ENCODE measurements at places on chromosomes 12 and 14. TPM values are rescaled to one million over a fixed set of nuclear protein-coding genes. Genes with fewer than 3 reads are reported as not detected.

- no peak for DNase-seq
- H3K36me3 ChIP-seq: no peaks in the 10 kb centered on the region
- no peak overlapping the region for H3K4me3 ChIP-seq
- no peaks in the 10 kb centered on the region for H3K4me1 ChIP-seq
- H3K27ac ChIP-seq: no peak overlapping the region
These were observed 307.0 kb downstream of the C12orf75 start for GRCh38 chr12:105637470-105637869.

DNA sequence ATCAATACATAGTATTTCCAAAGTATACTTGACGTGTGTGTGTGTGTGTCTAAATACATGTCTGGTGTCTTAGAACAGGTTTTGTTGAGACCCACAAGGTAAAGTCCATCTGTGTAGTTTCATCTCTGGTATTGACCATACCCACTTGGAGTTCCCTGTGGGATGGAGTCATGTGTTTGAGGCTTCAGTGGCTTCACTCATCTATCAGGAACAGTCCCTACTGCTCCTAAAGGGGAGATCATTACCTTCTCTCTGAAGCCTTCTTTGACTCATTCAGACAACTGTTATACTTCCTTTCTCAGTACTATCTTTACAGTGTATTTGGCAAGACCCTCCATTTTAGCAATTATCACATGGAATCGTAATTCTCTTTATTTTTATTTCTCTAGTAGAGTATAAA is 14.2 kb downstream of the RAB21 start:
- H3K4me3 ChIP-seq: no peak overlapping the region
- H3K27me3 ChIP-seq: no peaks in the 10 kb centered on the region
- H3K4me1 ChIP-seq: peaks cover 48% of the 10 kb centered on the region
- H3K27ac ChIP-seq: no peak overlapping the region
- H3K36me3 ChIP-seq: peaks cover 46% of the 10 kb centered on the region
- DNase-seq: no peak

DNA sequence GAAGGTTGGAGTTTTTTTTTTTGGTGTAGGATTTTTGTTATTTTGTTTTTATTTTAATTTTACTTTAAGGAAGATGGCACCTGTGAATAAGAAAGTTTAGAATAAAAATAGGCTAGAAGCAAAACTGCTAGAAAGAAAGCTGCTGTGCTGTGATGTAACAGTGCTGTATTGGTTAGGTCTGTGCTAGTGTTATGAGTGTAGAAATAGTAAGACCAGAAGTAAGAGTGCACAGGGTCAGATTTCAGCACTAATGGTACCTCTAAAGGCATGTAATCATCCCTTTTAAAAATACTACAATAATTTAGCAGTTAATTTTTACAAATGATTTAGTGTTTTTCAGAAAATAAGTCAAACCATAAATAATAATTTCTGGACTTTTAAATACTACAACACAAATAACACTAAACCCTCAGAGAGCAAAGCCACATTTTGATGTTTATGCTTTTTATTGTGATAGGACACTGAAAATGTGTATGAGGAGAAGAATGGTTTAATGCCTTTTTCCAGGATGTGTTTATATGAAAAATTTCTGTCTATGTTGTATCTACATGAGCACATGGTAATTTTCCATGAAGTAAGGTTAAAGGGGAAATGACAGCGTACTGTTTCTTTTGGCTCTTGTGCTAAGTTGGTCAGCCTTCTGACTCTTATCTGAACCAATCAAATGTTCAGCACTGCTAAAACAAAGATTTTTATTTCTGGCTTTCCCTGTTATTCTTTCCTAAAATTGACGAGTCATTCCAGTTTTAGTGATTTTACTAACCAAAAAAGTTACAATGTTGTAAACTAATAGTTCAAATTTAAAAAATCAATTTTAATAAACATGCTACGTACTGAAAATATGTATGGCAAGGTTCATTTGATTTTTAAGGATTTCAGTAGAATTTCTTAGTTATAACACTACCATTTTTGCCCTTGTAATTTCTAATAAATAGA is 96.1 kb downstream of the PPHLN1 start:
- H3K27me3 ChIP-seq: no peaks in the 10 kb centered on the region
- H3K27ac ChIP-seq: no peak overlapping the region
- H3K4me3 ChIP-seq: no peak overlapping the region
- DNase-seq: no peak
- H3K4me1 ChIP-seq: peaks cover 22% of the 10 kb centered on the region

DNA sequence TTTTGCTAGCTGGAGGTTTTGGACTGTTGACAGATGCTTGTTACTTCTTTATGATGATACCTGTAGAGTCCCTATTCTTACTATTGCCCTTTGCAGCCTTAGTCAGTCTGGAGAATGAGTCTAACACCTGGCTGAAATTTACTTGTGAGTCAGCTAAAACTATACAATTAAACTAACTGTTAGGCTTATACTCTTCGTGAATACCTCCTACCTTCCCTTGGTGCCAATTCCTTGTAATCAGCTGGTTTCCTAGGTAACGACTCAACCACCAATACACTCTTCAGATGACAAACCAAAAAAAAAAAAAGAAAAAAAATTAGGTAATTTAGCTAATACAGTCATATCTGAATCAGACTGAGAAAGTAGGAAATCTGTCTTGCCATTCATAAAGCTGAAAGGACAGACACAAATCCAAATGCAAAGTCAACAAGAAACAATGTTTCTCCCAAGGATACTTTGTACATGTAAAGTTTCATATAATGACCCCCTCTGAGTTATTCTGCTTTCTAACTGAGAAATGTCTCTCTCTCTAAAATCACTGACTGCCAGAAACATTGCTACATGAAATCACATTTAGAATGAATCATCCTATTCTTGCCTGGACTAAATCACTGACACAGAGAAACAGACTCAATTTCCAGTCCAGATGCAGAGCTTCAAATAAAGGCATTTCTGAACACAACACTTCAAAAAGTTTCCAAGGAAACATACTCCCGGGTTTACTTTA is 56.5 kb upstream of the CDKL1 start:
- peaks cover 35% of the 10 kb centered on the region for H3K36me3 ChIP-seq
- no peaks in the 10 kb centered on the region for H3K4me1 ChIP-seq
- H3K27ac ChIP-seq: no peak overlapping the region
- no peaks in the 10 kb centered on the region for H3K27me3 ChIP-seq
- DNase-seq: no peak

DNA sequence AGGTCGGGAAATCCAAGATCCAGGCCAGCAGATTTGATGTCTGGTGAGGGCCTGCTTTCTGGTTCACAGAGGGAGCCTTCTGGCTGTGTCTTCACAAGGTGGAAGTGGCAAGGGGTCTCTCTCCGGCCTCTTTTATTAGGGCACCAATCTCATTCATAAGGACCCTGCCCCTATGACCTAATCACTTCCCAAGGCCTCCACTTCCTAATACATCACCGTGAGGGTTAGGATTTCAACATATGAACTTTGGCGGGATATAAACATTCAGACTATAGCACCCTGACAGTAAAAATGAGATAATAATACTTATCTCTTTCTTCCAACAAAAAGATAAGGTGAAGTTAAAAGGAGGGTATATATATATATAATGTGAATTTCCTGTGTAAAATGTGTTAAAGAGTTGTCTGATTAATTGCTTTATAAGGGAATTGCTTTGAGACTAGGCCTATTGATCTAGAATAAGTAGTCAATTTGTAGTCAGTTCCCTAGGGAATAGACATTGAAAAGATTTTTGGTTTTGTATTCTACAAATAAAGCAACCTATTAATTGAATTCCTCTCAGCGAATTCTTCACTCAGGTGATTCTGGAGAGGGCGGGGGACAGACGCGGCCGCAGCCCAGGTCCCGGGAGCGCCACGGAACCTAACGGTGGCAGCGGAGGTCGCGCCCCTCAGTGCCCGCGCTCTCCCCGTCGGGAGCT is 516 bp upstream of the LGALS3 start:
- peak overlapping the region; percentile 66 for H3K4me3 ChIP-seq
- no peak overlapping the region for H3K27ac ChIP-seq
- peaks cover 49% of the 10 kb centered on the region for H3K27me3 ChIP-seq
- H3K36me3 ChIP-seq: no peaks in the 10 kb centered on the region
- DNase-seq: no peak

DNA sequence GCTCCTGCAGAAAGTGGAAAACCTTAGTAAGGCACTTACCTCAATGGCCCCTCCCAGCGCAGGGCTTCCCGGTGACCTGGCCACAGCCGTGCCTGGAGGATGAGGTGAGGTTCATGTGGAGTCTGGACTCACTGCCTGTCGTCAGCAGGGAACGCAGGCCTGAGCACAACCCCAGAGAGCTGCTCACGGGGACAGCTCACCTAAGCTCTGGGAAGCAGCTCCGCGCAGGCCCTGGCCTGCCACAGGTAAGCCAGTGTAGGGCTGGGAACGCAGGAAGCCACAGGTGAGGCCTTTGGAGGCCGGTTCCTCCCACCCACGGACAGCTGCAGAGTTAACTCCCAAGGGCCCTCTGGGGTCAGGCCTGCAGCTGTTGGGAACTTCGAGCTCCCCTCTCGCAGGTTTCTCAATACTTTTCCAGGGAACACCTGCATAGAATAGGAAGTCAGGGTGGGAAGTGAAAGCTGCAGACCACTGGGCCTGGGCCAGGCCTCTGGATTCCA is 32.7 kb downstream of the ANAPC7 start:
- no peaks in the 10 kb centered on the region for H3K4me1 ChIP-seq
- no peak for DNase-seq
- H3K27ac ChIP-seq: no peak overlapping the region

DNA sequence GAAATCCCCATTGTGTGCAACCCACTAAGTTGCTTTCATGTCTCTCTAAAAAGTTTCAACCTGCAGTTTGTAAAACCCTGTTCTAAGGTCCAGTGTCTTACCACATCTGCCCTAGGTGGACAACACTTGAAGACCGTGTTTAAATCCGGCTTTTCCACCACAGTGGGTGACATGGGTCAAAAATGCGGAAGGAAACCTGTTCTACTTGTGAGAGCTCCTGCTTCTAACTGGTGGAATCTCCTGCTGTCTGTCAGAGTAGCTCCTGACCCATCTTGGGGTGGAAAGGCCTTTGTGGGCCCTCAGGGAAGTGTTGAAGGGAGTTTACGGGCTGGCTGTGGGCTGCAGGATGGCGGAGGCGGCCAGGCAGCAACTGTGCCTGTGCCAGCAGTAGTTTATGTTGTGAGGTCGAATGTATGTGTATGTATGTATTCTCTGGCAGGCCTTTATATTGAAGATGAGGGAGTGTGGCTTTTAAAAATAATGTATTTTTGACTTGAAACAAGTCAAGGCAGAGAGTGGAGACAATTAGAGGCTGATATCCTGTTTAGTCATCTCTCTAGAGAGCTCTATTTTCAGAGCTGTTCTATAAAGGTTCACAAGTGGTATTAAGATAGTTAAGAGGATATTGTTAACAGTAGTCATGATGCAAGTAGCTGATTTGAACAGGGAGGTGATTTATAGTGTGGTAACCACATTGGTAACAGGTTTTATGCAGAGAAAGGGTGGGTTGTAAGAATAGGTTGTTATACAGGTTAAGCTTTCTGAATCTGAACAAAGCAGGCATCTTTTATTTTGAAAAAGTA is 67.0 kb downstream of the PRKCH start:
- peaks cover 39% of the 10 kb centered on the region for H3K36me3 ChIP-seq
- peak overlapping the region; percentile 56 for H3K4me3 ChIP-seq
- peak; percentile 63 for DNase-seq
- peaks cover 23% of the 10 kb centered on the region for H3K4me1 ChIP-seq
- no peak overlapping the region for H3K27ac ChIP-seq
- no peaks in the 10 kb centered on the region for H3K27me3 ChIP-seq

- peaks cover 20% of the 10 kb centered on the region for H3K4me1 ChIP-seq
- no peak overlapping the region for H3K27ac ChIP-seq
- no peak overlapping the region for H3K4me3 ChIP-seq
- peaks cover 12% of the 10 kb centered on the region for H3K36me3 ChIP-seq
- no peaks in the 10 kb centered on the region for H3K27me3 ChIP-seq
- DNase-seq: no peak
These were observed 44.0 kb upstream of the LRTM2 start for GRCh38 chr12:1776170-1776921.

DNA sequence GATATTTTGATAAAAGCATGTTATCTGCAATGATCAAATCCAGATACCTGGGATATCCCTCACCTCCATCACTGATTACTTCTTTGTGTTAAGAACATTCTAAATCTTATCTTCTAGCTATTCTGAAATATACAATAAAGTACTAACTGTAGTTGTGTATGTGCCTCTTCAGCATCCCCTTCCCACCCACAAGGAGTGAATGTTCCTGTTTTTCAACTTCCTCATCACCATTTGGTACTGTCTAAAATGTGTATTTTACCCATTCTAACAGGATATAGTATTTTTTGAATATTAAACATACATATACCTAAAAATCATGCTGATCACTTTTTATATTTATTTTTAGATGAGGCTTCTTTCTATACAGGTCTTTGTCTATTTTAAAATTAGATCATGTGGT is 1252.6 kb downstream of the TMEM121 start:
- peaks cover 15% of the 10 kb centered on the region for H3K4me1 ChIP-seq

DNA sequence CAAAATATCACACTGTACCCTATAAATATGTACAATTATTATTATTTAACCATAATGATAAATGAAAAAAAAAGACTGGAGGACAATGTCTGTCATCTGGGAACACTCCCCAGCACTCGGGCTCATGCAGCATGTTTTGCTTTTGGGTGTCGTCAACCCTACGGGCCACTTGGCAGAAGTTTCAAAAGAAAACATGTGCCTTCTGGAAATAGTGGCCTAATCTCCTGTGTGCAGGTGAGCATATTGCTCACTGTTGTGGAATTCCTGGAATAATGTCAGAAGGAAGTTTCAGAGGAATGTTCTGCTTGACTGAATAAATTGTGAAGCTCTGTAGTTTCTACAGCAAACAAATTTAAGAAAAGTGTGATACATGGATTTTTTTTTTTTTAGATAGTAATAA is 298.3 kb downstream of the SSPN start:
- H3K27ac ChIP-seq: no peak overlapping the region
- DNase-seq: no peak
- no peak overlapping the region for H3K4me3 ChIP-seq
- no peaks in the 10 kb centered on the region for H3K27me3 ChIP-seq
- H3K36me3 ChIP-seq: peaks cover 20% of the 10 kb centered on the region

GRCh38 chr12:131511391-131511802 is 199.5 kb upstream of the SFSWAP start:
- no peaks in the 10 kb centered on the region for H3K36me3 ChIP-seq
- H3K27ac ChIP-seq: peak overlapping the region; percentile 65
- H3K27me3 ChIP-seq: no peaks in the 10 kb centered on the region
- H3K4me1 ChIP-seq: peaks cover 14% of the 10 kb centered on the region

SLC4A8 gene
- total RNA-seq: 2.1 TPM

ALKBH2 gene
- total RNA-seq: 46.3 TPM

ABCC9 gene
- not detected for total RNA-seq

ZBTB42 gene
- 1.1 TPM for total RNA-seq

P3H3 gene
- total RNA-seq: 0.60 TPM

OR4N2 gene
- not detected for total RNA-seq

All from activated naive CD8-positive, alpha-beta T cell treated with anti-CD3 and anti-CD28 coated beads for 36 hours (primary cell).